ENCODE measurements at places on chromosomes 2 and 18.
A peak's percentile ranks its signal among the peaks of the same experiment; 100 is the strongest.

GRCh38 chr2:194567661-194568017 is 1089.4 kb upstream of the SLC39A10 start:
- no peak for DNase-seq

DNA sequence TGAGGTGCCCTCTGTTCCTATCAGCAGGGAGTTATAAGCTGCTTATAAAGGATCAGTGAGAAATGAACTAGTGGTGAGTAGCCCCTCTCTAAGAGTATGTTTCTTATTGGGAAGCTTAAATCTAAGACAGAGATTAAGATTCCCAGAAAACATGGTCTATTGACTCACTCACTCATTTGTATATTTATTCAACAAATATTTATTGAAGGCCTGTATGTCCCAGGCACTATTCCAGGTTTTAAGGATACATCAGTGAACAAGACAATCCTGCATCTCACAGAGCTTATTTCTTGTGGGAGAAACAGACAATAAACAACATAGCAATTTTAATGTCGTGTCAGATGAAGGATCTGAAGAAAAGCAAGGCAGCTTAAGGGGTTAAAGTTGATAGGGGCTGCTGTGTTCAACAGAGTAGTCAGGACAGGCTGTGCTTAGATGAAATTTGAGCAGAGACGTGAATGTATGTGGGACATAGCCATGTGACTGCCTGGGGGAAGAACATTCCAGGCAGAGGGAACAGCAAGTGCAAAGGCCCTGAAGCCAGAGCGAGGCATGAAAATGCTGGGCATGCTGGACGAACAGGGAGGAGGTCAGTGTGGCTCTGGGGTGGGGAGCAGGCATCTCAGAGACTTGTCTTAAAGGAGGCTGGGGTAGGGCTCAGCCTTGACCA is 14.8 kb upstream of the PSD4 start:
- no peak for DNase-seq

- no peak for DNase-seq
Measured at GRCh38 chr2:68926796-68927195, 25.9 kb downstream of the GKN2 start.

DNA sequence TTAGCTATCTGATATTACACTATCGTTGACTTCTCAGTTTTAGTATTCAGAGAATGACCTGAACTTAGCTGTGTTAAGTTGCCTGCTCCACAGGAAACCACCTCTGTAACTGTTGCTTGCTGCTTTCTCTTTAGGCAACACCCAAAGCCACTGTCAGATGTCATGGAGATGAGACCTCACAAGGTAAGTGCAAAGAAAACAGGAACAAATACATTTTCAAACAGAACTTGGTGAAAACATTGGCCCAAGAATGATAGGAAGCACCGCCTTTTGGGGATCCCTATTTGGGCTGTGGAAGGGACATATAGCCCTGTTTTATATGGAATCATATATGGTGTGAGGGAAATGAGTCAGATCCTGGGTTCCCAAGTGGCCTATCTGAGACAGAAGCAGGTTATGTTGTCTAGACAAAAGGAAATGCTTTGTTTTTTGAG is 143.4 kb downstream of the UBE2E3 start:
- DNase-seq: no peak

- no peak for DNase-seq
Measured at GRCh38 chr18:64618390-64618789, 469.5 kb upstream of the LINC00305 start.

GRCh38 chr2:207845202-207845864 is 75.6 kb upstream of the FZD5 start:
- no peak for DNase-seq

GRCh38 chr2:239152916-239153305 is 247.9 kb downstream of the HDAC4 start:
- no peak for DNase-seq

DNA sequence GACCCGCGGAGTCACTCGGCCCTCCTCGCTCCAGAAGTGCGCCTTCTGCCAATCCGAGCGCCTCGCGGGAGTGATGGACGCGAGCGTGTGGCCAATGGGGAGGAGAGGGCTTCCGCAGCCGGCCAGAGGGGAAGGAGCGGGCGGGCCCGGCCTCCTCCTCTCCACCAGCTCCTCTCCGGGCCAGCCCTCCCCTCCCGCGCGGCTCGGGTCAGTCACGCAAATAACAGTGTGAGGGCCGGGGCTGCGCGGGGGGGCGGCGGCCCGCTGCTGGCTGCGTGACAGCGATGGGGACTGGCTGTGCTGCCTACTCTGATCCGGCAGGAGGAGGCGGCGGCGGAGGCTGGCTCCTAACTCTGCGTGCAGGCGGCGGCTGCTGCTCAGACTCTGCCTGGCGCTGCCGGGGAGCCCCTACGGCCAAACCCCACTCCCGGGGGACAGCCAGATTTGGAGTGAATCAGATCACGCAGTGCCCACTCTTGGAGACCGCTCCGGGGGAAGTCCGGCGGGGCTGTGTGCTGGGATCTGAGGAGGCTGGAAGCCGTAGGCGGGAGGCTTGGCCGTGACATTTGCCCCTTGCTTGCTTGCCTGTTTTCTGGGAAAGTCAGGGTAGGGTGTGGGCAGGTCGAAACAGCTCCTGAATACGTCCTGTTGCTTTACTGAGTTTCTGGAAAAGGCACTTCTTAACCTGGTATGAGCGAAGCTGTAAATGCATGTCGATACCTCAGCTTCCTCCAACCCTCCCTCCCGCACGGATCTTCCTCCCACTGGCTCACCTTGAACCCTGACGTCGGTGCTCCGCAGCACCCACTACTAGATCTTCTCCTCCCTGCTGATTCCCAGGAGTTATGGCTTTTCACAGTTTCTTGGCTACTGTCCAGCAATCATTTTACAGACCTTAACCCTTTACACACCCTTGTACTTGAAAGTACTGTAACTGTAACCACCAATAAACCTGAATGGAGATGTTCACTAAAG is 97.9 kb upstream of the SERTAD2 start:
- peak; percentile 100 for DNase-seq

- DNase-seq: no peak
Measured at GRCh38 chr18:13392029-13392750, 173.6 kb downstream of the LDLRAD4 start.

GRCh38 chr18:79283929-79284328 is 111.8 kb upstream of the NFATC1 start:
- no peak for DNase-seq

DNA sequence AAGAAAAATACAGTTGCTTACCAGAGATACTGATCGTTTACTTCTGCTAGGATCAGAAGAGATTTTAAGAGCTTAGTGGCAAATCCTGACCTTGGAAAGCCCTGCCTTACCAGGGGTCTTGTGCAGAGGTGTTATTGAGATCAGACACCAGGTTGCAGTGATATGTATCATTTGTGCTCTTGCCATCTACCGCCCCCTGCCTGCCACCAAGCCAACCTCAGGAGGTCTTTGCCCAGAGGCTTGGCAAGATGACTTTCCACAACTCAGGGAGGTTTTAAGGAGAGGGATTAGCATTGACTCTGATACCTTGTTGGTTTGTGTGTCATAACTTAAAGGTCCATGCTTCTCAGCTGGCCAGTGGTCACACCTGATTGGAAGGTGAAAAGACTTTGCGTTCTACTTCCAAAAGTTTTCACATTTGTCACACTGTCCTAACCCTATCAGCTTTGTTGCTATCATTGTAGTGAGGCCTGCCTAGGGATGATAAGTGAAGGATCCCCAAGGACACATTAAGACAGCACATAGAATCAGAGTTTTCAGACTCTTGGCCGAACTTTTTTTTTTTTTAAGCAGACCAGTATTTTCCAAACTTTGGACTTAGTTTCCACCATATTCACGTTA is 46.2 kb upstream of the MGAT5 start:
- no peak for DNase-seq

GRCh38 chr2:28577791-28578680 is 82.2 kb downstream of the PLB1 start:
- DNase-seq: no peak

DNA sequence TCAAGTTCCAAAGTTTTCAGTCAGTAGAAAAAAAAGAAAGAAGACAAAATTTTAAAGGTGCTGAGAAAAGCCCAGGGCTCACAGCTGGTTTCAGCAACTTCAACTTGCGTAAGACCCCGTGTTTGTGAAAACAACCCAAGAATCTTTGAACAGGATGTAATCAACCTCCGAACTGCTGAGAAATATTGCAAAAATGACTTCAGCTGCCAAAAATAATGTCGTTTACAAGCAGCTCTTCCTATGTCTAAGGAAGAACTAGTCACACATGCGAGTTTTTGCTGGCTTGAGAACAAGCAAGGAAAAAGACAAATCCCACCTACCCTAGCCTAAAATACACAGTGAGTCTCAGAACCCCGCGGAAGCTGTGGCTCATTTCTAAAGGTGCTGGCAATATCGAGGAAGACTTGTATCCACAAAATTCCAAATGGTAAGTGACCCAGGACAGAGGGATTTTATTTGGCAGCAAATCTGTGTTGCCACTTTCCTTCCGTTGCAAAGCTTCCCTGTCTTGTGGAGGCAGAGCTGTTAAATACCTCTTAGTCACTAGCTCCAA is 59.8 kb upstream of the SLC8A1 start:
- no peak for DNase-seq

DNA sequence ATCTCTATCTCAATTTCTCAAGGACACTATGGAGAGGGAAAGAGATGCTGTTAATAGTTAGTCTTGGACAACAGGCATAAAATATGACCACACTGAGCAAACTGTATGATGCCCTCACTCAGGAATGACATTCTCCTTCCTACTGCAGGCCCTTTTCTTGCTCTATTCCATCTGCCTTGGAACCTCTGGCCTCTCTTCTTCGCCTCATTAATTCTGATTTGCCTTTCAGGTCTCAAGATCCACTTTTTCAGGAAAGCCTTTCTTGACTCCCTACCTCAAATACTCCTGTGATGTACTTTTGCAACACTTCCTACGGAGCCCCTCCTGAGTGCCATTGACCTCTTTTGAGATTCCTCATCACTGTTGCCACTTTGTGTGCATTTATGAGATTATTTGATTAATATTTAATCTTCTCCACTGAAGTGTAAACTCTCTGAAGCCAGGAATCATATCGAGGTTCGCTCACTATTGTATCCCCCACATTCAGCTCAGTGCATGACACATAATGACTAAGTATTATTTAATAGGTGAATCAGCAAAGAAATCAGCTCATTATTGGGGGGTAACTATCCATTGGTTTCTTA is 21.3 kb upstream of the SPP2 start:
- DNase-seq: no peak

DNA sequence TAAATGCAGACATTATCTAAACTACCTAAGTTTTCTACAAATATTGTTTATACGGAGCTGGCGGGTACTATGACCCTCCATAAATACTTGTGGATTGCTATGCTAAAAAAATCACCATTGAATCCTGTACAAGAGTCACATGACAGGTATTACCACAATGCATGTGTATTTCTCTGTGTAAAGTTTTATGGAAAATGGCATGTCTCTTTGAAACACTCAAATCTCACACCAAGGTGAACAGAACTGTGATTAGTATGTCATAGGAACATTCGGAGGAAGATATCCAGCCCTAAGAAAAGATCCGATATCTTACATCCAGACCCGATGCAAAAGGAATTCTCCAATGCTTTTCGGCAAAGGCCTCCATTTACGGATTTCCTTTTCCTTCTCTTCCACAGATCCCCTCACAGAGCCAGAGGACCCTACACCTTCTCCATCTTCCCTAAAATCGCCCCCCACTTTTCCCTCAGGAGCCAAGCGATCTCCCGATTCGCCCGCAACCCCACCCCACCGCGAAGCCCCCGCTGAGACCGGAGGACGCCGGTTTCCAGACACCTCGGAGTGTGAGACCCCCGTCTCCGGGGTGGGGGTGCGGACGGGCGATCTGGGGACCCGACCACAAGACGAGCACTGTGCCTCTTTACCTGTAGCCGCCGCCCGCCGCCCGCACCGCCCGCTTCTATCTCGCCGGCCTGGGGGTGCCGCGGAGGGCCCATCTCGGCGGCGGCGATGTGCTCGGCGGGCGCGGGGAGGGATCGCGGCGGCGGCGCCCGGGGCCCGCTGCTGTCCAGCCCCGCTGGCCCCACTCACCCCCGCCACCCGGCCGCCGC is 1.2 kb downstream of the SAP130 start:
- DNase-seq: no peak

DNA sequence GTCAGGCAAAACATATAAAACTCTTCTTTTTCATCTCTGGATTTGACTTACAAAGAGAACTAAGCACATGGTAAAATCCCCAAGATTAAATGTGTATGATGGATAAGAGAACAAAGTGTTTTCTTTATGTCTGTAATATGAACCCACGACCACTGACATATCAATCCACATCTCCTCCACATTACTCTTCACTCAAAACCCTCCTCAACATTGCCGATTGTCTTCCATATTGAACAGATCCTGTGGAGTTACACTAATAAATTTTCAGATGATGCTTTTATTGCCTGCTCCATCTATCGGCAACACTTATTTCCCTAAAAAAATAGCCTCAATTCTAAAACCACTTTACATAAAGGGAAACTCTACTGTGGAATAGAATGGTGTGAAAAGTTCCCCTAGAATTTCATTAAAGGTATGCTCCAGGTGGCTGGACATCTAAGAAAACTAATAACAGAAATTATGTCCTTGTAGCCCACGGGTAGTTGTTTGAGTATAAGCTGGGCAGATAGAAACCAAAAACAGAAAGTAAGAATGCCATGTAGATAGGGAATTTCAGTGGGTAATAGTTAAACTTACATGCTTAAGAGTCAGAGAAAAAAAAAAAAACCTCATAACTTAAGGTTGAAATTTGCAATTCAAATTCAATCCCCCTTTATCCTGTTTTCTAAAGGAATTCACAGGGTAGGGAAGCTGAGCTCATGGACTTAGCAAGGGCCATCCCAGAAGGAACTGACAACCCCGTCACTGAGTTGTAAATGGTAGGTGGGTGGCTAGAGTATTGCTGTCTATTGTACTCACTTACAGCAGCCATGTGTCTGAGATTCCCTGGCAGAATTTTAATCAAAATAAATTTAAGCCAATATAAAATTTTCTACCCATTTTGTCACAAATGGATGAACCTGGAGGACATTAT is 305.4 kb upstream of the LYPD1 start:
- no peak for DNase-seq

DNA sequence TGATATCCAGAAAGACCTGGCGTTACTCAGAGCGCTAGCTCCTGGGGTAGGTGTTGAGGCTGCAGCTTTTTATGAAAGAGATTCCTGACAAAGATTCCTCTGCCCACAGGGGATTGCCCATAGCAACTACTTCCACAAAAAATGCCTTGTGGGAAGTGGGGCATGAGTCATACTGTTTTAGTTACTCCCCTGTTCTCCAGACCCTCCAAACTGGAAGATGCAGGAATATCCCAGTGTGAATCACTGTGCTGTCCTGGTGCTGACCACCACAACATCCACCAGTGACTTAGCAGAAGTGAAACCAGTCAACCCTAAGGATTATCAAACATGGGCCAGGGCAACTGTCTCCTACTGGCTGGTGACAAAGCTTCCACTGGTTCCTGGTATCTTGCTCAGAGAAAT is 61.8 kb downstream of the CDH2 start:
- DNase-seq: no peak

GRCh38 chr2:238170386-238171071 is 11.8 kb downstream of the ERFE start:
- no peak for DNase-seq

- no peak for DNase-seq
Measured at GRCh38 chr2:186927185-186927866, 78.4 kb upstream of the ZSWIM2 start.

Data from cortex of kidney (tissue), 1 donor.